ENCODE measurements at places on chromosomes 2 and 18.
A peak's percentile ranks its signal among the peaks of the same experiment; 100 is the strongest.

DNA sequence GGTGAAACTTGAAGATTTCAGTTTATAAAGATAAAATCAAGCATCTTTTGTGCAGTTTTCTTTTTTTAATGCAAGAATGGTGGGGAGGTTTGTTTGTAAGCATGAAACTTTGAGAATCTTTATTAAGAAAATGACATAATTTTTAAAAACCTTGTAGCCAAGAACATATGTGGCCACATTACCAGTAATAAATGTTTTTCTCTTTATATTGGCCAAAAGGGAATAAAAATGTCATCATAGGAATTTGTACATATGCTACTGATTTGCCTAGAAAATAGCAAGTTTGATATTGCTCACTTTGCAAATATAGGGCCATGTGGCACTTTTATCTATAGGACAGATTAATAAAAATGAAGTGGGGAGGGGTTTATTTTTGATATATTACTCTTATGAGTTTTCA, 25.6 kb downstream of the METTL21A start:
- H3K36me3 ChIP-seq = peaks cover 5% of the 10 kb centered on the region
- peaks cover 8% of the 10 kb centered on the region for H3K4me1 ChIP-seq
- H3K27me3 ChIP-seq = no peaks in the 10 kb centered on the region
- H3K4me3 ChIP-seq = no peak overlapping the region
- peak overlapping the region; percentile 33 for H3K27ac ChIP-seq
- DNase-seq = no peak

DNA sequence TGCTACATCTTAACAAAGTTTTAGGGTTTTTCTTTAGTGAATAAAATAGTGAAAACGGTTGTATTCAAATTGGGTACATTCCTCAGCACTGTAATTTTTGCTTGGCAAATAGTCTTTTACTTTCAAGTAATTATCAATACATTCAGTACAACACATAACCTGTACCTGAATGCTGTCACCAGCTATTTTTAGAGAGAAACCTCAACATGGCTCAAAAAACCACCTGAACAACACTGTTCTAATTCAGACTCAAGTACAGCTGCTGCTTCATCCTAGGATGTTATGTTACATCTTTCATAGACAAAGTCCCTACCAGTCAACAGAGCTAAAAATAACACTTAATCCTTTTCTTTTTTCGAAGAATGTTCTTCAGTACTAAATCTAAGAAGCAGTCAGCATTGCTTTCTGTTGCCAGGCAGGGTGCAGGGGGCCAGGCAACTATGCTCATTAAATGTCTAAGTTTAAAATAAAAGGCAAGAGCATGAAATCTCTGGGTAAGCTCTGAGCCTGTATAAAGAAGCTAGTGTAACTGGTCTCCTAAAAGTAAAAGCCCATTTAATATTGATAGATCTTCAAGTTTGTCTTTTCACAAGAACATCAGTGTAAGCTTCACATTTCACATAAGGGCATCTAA, 20.5 kb downstream of the PDIA6 start:
- H3K36me3 ChIP-seq = peaks cover 42% of the 10 kb centered on the region
- no peak for DNase-seq
- H3K27ac ChIP-seq = no peak overlapping the region

DNA sequence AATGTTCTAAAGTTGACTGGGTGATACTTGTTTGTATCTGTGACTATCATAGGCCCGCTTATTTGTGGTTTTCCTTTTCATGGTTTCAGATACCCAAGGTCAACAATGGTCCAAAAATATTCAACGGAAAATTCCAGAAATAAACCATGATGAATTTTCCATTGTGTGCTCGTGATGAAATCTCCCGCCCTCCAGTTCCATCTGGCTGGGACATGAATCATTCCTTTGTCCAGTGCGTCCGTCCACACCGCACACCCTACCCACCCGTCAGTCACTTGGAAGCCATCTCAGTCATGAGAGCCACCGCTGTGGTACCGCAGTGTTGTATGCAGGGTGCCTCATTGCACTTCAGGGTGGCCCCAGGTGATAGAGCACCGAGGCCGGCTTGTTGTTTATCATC, 268.2 kb upstream of the PXDN start:
- DNase-seq = no peak
- no peaks in the 10 kb centered on the region for H3K36me3 ChIP-seq
- H3K4me1 ChIP-seq = peaks cover under 1% of the 10 kb centered on the region
- peaks cover 7% of the 10 kb centered on the region for H3K27me3 ChIP-seq

DNA sequence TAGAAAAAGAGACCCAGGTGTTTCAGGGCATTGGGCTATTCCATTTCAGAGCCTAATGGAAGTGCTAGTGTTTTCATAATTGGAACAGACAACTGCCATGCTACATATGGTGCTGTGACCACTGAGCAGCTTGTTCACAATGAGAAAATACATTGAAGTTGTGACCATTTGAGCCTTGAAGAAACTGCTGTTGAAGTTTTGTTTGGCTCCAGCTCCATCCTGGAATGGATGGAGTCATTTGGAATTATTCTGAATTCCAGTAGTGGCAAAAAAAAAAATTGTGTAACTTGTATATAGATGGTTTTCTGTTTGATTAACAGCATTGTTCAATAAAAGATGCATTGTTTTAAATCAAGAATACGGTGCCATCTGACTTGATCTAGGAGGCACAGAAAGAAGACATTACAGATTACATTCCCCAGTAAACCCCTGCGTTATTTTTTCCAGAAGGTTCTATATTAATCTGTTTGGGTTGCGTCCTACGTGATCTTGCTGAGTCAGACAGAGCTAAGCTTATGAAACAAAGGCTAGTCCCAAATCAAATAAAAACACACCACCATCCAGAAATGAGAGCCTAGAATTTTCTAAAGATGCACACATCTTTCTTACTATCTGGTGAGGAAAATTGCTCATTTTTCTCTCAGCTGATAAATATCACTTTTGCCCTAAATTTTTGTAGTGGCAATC, 19.2 kb downstream of the FMNL2 start:
- H3K36me3 ChIP-seq = peaks cover 14% of the 10 kb centered on the region
- no peak overlapping the region for H3K27ac ChIP-seq
- no peak overlapping the region for H3K4me3 ChIP-seq
- no peaks in the 10 kb centered on the region for H3K27me3 ChIP-seq
- H3K4me1 ChIP-seq = peaks cover 23% of the 10 kb centered on the region

DNA sequence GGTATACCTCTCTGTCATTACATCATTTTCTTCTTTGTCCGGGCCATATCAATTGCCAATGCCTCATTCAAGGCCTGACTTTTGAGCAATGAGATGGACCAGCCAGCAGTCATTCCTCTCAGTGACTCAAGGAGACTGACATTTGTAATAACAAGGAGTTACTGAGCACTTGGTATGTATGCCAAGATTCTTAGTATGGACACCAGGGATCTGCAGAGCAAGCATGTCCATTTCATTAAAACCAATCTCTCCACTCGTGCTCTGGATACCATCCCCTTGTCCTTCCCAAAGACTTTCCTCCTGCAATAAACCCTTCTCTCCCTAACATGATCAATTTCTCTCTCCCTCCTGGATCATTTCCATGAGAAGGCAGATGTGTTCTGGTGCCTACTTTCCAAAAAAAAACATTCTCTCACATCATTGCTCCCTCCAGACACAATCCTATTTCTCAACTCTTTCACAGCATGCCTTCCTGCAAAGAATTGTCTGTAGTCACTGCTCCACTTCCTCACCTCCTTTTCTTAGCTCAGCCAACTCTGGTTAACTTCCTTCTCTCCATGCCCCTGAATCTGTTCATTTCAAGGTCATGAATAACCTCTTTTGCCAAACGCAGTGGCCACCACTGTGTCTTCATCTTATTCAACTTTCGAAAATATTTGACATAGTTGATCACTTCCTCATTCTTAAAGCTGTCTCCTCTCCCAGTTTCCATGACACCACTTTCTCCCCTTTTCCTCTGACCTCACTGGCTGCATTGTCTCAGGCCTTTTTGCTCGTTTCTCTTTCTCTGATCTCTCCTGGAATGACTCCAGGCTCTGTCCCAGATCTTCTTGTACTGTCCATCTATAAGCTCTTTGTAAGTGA, 102.8 kb upstream of the CYP1B1 start:
- peaks cover 7% of the 10 kb centered on the region for H3K27me3 ChIP-seq
- H3K27ac ChIP-seq = no peak overlapping the region
- no peaks in the 10 kb centered on the region for H3K36me3 ChIP-seq
- no peak overlapping the region for H3K4me3 ChIP-seq
- no peaks in the 10 kb centered on the region for H3K4me1 ChIP-seq
- no peak for DNase-seq

DNA sequence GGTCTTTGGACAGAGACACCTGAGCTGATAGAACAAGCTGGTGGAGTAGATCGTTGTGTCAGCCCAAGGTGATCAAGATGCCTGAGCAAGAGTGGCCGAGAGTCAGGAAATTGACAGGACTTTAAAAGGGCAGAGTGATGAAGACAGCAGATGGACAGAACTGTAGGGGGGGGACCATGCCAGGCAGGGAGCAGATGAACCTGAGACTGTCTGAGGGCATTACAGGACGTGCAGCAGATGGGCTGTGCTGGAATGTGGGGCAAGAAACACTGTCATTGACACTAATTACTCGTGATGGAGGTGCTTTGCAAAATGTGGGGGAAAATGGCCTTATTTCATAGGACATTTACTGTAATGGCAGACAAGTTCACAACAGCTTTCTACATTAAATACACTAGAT, 225.0 kb downstream of the THSD7B start:
- no peak overlapping the region for H3K27ac ChIP-seq
- H3K4me3 ChIP-seq = no peak overlapping the region
- no peaks in the 10 kb centered on the region for H3K27me3 ChIP-seq
- H3K36me3 ChIP-seq = no peaks in the 10 kb centered on the region
- peaks cover 10% of the 10 kb centered on the region for H3K4me1 ChIP-seq

DNA sequence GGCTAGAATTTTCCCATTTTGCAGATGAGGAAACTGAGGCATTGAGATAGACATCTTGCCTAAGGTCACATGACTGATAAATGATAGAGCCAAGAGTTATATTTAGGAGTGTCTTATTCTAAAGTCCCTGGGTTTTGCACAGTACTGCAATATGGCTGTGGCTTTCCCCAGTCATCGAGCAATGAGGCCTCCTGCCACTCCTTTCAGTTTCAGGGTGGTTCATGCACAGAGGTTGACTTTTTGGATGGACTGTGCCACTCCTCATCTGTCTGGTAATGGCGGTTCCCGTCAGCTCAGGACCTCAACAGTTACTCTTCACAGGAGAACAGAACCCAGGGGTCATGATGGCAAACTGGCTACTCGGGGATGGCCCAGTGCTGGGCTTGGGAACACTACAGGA, 131.1 kb downstream of the ACKR3 start:
- no peak overlapping the region for H3K4me3 ChIP-seq
- DNase-seq = no peak
- H3K36me3 ChIP-seq = no peaks in the 10 kb centered on the region
- H3K27ac ChIP-seq = no peak overlapping the region
- peaks cover 2% of the 10 kb centered on the region for H3K4me1 ChIP-seq

GRCh38 chr2:227789803-227790202, 23.8 kb upstream of the CCL20 start:
- no peaks in the 10 kb centered on the region for H3K36me3 ChIP-seq
- DNase-seq = no peak
- no peaks in the 10 kb centered on the region for H3K27me3 ChIP-seq
- H3K4me1 ChIP-seq = peaks cover 9% of the 10 kb centered on the region
- H3K27ac ChIP-seq = no peak overlapping the region
- H3K4me3 ChIP-seq = no peak overlapping the region

- H3K27me3 ChIP-seq = no peaks in the 10 kb centered on the region
- H3K36me3 ChIP-seq = no peaks in the 10 kb centered on the region
- no peaks in the 10 kb centered on the region for H3K4me1 ChIP-seq
Observed at GRCh38 chr2:144126302-144126701, 393.6 kb downstream of the ZEB2 start.

DNA sequence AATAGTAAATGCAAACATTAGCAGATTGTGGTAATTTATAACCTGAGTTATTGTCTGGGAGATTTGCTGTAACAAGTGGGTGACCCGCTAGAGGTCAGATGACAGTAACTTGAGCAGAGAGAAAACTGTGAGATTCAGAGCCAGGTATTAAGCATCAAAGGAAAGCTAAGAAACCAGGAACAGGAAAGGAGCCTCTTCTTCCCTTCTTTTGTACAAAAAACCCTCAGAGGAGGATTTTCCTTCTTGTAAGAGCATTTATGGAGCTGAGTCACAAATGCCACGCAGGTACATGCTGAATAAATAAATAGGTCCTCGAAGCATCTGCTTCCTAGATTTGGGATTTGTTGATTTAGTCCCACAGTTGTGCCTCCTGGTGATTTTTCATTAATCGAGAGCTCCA, 146.5 kb downstream of the SH3BP4 start:
- peaks cover 4% of the 10 kb centered on the region for H3K27me3 ChIP-seq
- H3K27ac ChIP-seq = no peak overlapping the region
- no peaks in the 10 kb centered on the region for H3K36me3 ChIP-seq
- no peak overlapping the region for H3K4me3 ChIP-seq

GRCh38 chr2:198004173-198004572, 199.8 kb downstream of the PLCL1 start:
- peaks cover 31% of the 10 kb centered on the region for H3K4me1 ChIP-seq
- peak overlapping the region; percentile 43 for H3K27ac ChIP-seq
- peaks cover 8% of the 10 kb centered on the region for H3K36me3 ChIP-seq
- no peaks in the 10 kb centered on the region for H3K27me3 ChIP-seq

DNA sequence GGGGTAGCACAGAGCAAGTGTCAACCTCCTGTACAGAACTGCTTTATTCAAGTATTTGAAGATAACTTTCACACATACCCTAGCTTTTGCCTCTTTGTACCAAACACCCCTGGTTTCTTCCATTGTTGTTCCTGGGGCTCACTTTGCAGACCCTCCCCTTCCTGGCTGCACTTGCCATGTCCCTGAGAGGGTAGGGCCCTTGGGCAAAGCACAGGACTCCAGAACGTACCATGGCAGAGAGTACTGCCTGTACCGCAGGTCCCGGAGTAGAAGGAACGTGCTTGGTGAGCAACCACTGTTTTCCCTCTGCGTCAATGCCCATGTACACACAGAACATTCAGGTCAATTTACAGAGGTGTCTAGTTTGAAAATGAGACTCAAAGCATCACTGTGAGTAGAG, 290.4 kb downstream of the EN1 start:
- DNase-seq = no peak
- H3K4me1 ChIP-seq = no peaks in the 10 kb centered on the region
- H3K27ac ChIP-seq = no peak overlapping the region
- peaks cover 12% of the 10 kb centered on the region for H3K27me3 ChIP-seq
- no peaks in the 10 kb centered on the region for H3K36me3 ChIP-seq

DNA sequence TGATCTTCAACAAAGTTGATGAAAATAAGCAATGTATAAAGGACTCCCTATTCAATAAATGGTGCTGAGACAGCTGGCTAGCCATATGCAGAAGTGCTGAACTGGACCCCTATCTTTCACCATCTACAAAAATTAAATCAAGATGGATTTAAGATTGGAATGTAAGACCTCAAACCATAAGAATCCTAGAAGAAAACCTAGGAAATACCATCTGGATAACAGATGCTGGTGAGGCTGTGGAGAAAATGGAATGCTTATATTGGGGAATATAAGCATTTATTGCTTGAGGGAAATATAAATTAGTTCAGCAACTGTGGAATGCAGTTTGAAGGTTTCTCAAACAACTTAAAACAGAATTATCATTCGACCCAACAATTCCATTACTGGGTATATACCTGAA, 89.6 kb downstream of the GCA start:
- H3K27ac ChIP-seq = no peak overlapping the region
- no peak for DNase-seq
- H3K27me3 ChIP-seq = no peaks in the 10 kb centered on the region

All from progenitor cell of endocrine pancreas (in vitro differentiated cells).